ENCODE measurements at places on chromosomes 2 and 18.
A peak's percentile ranks its signal among the peaks of the same experiment; 100 is the strongest.

DNA sequence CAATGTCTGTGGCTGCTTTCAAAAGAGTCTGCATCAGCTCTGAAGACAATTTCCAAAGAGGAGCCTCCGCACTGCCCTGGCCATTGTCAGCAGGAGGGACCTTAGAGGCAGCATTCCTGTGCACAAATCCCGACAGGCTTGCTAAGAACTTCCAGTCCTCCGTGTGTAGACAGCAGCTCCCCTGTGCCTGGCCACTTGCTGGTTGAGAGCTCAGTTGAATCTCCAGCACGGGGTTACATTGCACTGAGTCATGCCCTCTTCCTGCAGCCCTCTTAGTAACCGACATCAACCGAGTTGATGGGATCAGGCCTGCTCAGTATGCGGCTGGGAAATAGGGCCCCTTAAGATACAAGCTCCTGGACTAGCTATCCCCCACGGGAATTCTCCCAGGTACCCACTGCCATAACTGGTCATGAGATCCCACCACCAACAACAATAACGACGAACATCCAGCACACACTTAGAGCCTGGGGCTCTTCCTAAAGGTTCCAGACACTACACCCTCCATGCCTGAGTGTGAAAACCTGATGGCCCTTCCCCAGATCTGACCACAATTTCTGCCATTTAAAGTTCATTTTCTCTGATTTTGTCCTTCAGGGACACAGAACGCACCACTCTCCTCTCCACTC, 12.0 kb downstream of the ATP6V1B1 start:
- DNase-seq: peak; percentile 45

DNA sequence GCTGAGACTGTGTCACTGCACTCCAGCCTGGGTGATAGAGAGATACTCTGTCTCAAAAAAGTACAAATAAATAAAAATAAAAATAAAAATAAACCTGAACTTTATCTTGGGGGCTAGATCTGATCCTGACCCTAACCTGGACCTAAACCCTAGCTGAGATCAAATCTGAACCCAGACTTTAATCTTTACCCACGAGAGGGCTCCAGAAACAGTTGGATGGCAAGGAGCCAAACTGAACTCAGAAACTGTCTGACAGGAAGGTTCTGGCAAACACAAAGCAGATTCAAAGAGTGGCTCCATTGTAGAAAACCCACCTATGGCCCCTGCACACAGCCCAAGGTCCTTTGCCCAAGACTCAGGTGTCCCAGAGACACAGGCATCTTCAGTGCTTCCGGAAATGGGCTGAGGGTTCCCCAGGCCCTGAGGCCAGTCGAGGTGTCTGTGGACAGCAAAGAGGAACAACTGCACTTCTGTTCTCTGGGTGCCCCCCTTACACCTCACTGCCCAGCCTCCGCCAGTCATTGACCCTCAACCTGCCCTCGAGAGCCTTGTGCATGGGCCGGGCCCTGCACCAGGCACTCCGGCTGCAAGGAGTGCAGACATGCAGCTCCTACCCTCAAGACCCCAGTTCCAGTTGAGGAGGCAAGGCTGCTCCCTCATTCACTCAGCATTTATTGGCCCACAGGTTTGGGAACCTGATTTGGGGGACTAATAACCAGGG, 95.2 kb downstream of the TFCP2L1 start:
- DNase-seq: peak; percentile 16

GRCh38 chr2:25332571-25332970, 9.2 kb downstream of the DNMT3A start:
- no peak for DNase-seq

GRCh38 chr18:38654946-38655345, 1089.3 kb upstream of the CELF4 start:
- DNase-seq: no peak

DNA sequence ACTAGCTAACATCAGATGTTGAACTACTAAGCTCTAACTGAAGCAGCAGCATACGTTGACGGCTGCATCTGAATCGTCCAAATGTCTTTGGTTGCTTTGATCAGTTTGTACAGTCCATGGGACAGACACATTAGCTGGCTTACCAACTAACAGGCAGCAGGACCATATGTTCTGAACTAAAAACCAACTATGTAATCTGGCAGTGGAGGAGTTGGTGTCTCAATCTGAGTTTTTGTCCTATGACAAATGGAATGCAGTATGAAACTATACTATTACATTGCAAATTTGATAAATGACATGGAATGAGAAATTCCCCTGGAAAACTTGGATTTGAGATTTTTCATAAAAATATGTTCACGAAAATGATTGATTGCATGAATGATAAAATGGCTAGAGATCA, 79.5 kb downstream of the EPHA4 start:
- no peak for DNase-seq

DNA sequence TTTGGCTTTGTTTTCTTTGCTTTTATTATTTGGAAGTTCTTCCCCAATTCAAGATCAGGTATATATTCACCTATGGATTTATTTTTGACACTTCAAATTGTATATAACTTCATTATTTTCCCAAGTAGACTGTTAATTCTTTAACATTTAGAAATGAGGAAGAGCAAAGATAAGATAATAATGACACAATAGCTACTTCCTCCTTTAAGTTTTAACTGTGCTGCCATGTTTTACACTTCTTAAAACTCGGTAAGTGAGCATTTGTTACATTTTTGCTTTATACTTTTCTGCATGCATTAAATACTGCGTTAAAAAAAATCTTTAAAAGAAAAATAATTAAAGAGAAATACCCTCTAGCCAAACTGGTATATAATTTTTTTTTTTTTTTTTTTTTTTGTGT, 32.5 kb downstream of the SLC66A3 start:
- no peak for DNase-seq

DNA sequence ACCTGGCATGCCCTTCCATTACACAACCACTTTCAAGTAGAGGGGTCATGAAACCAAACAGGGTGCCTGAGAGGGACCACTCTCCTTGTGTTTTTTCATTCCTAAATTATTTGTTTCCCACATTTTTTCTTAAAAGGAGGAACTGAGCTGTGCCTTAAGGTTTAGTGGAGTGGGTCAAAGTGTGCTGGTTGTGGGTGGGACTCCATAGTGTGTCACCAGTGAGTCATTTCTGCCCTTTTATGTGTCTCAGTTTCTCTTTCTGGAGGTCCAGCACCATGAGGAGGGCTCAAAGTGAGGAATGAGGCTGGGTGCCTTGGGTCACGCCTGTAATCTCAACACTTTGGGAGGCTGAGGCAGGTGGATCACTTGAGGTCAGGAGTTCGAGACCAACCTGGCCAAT, 37.8 kb downstream of the COMMD1 start:
- DNase-seq: no peak

DNA sequence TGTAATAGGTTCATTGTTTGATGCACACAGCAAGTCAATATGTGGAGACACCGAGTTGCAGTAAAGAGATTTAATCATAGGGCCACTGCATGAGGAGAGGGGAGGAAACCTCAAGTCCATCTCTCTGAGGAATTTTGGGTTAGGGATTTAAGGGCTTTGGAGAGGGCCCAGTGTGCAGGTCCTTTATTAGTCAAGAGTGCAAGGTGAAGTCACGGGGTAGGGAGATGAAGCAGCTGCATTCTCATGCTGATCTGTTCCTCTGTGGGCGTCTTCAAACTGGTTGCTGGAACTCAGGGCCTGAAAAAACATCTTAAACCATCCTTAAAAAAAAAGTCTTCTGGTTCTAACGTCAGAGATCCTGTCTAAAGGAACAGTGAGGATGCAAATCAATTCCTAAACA, 131.6 kb downstream of the NXPH2 start:
- DNase-seq: peak; percentile 46

DNA sequence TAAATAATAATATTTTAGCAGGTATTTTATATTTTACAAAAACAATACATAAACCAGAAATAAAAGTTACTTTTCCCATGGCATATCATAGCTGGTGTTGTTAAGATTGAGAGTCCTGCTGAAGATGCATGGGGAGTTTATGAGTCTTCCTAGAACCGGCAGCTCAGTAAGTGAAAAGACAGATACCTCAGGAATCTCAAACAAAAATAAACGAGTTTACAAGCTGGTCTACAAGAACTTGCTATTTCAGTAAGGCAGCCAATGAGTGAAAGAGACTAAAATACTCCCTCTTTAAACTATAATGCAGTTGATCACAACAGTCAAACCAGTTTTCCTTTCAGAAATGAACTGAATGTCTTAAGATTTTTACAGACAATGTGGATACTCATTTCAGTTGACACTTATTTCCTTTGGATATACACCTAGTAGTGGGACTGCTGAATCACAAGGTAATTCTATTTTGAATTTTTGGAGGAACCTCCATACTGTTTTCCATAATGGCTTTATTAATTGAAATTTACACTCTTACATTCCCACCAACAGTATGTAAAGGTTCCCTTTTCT, 8.9 kb downstream of the GAREM1 start:
- no peak for DNase-seq

GRCh38 chr2:209458008-209458979, 34.4 kb downstream of the MAP2 start:
- DNase-seq: no peak

DNA sequence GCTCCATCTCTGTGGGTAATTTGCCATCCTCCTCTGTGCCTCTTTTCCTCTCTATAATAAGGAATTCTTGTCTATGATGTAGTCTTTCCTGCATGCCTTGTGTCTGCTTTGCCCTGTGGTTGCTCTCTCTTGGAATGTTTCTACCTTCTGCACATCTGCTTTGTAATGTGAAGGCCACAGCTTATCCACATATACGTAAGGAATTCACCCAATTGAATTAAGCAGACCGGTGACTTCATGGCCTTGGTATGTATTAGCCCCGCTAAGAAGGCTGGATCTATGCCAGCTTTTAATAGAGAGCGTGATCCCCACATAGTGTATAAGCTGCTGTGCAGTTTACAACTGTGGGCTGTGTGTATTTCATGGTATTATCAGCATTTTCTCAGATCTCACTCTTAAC, 274.7 kb downstream of the RNF144A start:
- DNase-seq: no peak

- DNase-seq: no peak
Measured at GRCh38 chr2:768451-768850, 91.2 kb upstream of the TMEM18 start.

DNA sequence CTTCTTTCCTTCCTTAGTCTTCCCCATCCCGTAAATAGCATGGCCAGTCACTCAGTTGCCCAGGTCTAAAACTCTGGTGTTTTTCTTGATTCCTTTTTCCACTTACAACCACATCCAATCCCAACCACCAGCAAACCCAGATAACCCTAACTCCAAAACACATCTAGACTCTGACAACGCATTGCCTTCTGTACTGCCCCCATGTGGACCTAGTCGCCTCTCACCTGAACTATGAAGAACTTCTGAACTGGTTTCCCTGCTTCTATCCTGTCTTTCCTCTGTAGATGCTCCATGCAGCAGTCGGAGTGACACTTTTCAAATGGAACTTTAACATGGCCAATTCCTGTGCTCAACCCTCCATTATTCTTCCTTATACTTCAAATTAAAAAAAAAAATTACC, 26.5 kb downstream of the ST6GAL2 start:
- DNase-seq: no peak

- DNase-seq: peak; percentile 48
Measured at GRCh38 chr2:9168821-9169221, 37.8 kb upstream of the ASAP2 start.

- no peak for DNase-seq
Measured at GRCh38 chr2:178512484-178512883, 32.2 kb downstream of the PLEKHA3 start.

DNA sequence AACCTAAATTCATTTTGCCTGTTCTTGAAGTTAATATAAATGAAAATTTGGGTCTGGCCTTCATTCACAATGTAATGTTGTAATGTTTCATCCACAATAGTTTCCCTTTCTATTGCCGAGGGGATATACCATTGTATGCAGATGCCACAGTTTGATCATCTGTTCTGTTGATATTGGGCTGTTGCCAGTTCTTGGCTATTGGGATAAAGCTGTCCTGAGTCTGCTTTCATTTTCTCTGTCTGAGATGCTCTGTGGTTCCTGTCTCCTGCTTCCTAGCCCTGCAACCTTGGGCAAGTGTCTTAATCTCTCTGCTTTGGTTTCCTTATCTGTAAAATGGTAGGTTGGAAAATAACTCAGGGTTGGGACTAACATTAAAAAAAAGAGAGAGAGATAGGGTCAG, 25.2 kb downstream of the B3GNT2 start:
- no peak for DNase-seq

- DNase-seq: no peak
Measured at GRCh38 chr18:22606563-22607283, 189.0 kb upstream of the CTAGE1 start.

DNA sequence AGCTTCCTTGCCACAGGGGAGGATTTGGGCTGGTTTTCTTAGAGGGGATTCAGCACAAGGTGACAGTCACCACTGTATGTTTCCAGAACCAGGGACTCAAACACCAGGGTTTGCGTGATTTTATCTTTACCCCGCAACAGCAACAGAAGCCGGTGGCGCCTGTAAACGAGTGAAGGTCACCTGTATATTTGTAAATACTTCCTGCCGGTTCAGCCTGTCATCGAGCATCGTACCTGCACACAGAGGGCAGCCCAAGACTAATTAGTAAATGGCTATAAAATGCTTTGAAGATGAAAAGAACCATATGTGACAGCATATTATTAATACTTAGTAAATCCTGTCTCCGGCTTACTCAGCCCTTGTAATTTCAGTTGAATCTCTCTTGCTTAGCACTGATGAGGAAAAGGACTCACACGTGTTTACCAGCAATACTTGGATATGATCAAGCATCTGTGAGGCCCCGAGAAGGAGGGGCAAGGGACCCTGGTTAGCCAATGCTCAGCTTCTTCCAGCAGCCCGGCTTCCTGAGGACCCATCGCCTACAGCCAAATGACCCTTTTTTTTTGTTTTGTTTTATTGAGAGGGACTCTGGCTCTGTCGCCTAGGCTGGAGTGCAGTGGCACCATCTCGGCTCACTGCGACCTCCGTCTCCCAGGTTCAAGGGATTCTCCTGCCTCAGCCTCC, 51.3 kb upstream of the FOSL2 start:
- DNase-seq: no peak

DNA sequence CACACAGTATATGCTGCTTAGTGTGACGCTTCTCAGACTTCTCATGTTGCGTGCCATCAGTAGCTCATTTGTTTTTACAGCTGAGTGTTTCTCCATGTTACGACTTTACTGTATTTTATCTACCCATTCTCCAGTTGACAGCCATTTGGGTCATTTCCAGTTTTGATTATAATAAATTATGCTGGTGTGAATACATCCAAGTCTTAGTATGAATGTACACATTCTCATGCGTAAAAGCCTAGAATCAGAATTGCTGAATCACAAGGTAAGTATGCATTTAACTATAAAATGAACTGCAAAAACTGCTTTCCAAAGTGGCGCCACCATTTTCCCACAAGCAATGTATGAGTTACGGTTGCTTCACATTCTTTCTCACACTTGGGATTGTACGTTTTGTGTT, 184.2 kb upstream of the SLC35G4 start:
- DNase-seq: no peak

DNA sequence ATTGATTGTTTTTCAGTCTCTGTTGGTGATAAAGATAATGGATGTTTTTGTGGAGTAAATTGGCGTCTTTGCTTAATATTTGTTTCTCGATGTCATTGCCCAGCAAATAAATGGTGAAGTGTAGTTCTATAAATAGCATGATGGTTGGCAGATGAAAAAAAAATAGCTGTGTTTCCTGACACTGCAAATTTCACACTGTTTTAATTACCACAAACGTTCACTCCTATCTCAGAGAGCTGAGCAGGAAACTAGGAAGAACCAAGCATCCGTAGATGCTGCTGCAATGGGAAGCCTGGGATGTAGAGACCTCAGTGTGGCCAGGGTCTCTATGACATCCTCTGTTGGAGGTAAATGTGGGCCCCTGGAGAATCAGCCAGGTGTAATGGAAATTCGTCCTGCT, 183.2 kb downstream of the CYRIA start:
- no peak for DNase-seq

GRCh38 chr2:72780477-72780876, 45.4 kb downstream of the EXOC6B start:
- no peak for DNase-seq

- peak; percentile 34 for DNase-seq
Measured at GRCh38 chr2:114068438-114068837, 178.5 kb downstream of the ACTR3 start.

Measured in H9 (cell line).